Fibroblast of skin of scalp (primary cell): ENCODE measurements at places on chromosomes 16 and 17.

DNA sequence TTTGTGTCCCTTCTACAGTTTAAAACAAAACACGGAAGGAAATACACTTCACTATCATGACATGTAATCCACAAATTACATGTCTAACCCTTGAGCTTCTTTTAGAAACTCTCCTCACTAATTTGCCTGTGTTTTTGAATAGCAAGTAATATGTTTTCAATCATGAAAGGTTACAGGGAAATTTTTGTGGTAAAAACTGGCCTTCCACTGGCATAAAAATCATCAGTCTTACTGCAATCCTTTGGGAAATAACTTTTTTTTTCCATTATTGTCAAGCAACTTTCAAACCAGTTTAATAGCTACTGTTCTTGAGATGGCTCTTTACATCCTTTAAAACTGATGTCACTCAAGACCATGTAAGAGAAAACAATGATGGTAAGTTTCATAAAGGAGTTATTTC lies 27.0 kb downstream of the MYO1D start:
- peak; percentile 74 for DNase-seq

DNA sequence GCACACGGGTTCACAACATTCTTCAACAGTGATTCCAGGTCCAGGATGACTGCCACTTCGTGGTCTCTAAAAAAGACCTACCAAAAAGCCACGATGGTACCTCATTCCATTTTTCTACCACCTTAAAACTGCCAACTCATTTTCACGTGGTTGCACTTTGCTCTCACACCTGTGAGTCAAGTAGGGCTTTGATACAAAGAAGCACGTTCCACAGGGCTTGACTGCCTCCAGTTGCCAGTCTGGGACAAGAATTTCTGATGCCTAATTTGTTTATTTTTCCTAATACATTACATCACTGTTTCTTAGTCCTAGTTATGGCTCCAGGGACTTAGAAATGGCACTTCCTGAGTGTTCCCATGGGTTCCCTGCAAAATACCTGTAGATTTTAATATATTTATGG lies 911.6 kb upstream of the EEF2KMT start:
- DNase-seq: no peak

GRCh38 chr17:5139458-5139732 lies 23.6 kb downstream of the USP6 start:
- no peak for DNase-seq

DNA sequence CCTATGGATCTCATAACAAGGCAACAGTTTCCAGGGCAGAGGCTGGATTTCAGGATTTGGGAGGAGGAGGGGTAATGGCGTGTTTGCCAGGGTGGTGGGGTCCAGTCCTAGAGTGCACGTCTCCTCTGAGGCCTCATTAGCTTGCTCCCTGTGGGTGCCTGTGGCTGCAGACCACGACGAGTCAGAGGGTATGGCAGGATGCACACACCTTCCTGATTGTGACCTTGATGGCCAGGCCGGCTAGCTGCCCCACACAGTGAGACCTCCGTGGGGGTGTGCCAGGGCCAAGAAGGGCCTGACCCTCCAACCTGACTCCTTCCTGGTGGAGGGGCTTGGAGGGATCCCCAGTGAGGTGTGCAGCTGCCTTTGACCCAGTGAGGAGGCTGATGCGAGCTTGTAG lies 4.0 kb upstream of the SMTNL2 start:
- DNase-seq: no peak

DNA sequence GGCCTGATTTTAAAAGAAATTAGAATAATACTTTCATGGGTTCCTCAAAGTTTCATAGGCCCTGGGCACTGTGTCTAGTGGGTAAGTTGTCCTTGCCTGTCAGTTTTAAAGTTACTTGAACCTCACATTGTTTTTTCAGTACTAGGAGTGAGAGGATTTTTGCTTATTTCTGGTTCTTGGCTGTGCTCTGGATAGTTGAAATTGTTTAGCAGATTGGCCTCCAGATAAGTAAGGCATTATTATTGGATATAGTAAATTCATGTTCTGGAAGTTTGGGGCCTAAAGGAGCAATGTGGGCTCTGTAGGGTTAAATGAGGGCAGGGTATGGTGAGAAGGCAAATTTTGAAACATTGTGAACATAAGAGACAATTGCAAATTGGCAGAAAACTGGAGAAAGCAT lies 78.5 kb downstream of the WNT3 start:
- DNase-seq: no peak

GRCh38 chr17:42541041-42541833 lies 5.2 kb downstream of the NAGLU start:
- DNase-seq: no peak

DNA sequence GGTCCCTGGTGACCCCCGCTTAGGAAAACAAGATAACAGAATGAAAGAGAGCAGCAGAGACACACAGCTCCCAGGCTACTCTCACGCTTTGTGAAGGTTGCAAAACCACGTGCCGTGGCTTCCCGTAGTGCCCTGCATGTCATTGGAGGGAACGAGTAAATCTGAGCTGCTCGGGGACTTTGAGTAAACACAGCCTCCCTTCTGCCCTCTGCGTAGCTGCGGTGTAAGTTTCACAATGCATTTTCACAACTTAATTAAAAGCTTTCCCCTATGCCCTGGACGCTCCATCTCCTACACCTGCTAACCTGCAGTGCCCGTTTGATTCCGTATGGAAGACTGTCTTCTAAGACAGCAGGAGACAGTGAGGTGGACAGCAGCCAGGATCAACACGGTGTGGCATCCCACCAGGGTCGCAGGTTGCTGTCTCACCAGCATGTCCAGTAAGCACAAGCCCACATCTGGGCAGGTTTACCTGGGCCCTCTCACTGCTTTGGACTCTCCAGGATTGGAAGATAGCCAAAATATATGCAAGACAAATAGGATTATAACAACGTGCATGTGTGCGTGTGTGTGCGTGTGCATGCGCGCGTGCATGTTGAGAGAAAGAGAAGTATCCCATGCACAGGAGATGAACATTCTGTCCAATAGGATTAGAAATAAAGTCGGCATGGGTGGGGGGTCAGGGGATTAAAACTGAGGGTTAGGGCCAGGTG lies 116.4 kb upstream of the RCVRN start:
- DNase-seq: peak; percentile 34

DNA sequence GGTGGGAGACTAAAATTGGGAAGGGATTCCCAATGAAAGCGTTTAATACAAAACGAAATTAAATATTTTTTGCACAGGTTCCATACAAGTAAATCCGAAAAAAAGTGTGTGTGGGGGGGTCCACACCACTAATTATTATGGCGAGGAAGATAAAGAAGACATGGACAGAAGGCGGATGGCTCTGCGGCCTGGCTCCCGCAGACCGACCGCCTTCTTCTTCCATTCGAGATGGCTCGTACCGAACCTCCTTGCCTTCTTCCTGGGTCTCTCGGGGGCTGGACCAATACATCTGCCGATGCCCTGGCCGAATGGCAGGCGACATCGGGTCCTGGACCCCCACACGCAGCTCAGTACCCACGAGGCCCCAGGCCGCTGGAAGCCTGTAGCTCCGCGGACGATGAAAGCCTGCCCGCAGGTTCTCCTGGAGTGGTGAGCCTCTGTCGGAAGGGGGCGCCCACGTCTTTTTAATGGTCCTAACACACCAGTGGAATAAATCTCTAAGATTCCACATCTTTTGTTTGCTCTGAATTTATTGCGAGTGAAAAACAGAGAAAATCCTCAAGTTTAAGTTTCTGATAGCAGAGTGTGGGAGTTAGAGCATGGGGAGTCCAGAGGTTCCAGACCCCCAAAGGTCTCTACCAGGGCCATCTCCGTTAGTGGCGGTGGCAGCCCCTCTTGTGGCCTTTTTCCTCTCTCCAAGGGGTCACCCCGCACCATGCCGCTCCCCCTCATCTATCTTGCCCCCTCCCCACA lies 1.4 kb downstream of the PRAC2 start:
- DNase-seq: peak; percentile 77

DNA sequence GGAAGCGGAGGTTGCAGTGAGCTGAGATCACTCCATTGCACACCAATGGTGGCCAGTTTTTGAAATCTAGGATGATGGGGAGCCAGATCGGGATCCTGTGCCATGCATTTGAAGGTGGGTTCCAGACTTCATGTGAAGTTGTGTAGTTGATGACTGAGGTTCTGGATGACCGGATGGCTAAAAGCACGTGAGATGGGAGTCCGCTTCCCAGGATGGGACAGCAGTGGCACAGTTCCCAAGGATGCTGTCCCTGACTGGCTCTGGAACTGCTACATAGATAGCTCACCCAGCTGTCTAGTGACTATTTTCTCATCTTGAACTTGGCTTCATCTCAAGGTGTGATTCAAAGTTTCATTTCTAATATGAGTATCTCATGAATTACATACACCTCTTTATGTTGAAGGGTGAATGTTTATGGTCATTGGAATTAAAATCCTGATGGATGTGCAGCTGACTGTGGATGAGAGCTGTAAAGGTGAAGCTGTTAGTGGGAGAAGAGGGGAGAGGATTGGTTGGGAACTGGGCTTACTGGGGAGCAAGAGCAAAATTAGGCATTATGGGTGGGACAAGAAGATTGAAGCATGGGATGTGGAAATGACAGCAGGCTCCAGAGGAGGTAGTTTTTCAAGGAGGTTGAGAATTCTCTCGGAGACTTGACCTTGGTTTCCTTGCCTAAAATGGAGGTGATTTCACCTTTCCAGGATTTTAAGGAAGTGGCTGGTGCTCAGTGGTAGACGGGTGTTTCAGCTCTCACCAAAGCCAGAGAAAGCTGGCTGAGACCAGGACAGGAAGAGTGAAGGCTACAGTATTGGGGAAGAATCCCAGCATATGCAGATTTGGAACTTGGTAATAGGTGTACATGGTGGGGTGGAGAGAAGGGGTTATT lies 8.2 kb downstream of the TUFM start:
- DNase-seq: no peak

- no peak for DNase-seq
Measured at GRCh38 chr16:80079072-80079471, 461.7 kb upstream of the DYNLRB2 start.

DNA sequence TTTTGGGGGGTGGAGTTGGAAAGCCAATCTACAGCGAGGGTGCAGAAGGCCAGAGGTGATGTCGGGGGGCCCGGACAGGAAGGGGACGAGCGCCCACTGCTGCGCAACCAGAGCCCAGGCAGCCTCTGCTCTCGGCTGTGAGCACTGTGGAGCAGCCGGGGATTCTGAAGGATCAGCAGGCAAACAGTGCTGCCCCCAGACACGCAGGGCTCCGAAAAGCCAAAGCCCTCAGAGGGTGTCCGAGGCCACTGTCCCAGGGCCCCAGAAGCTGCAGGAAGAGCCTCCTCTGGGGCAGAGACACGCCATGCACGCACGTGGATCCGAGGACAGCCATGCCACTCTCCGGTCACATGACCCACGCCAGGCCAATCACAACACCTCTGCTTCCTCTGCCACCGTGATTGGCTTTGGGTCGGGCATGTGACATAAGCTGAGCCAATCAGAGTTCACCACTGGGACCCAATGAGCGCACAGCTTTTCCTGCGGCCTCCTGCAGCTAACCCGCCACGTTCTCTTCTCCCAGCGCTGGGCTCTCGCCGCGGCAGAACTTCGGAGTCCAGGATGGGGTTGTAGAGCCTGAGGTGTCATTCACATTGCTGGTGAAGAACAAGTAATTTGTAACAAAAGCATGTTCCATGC lies 40.7 kb downstream of the ACTG1 start:
- peak; percentile 97 for DNase-seq

DNA sequence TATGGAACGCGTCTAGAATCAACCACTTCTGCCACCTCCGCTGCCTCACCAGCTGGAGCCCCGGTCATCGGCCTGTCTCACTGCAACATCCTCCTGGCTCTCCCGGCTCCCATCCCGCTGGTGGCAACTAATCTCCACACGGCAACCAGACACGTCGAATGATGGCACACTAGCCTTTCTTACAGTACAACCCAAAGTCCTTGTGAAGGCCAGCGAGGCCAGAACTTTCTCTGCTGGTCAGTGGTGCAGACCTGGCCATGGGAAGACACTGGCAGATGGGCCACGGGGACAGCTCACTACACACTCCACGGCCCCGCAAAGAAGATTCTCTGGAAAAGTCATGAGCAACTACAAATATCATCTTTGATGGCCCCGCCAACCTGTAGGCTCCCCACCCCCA lies 117.6 kb downstream of the RMI2 start:
- DNase-seq: no peak
